ENCODE measurements at places on chromosomes 3 and 15.

GRCh38 chr3:179107617-179108016 lies 36.0 kb upstream of the ZMAT3 start:
- DNase-seq = no peak

- DNase-seq = no peak
Measured at GRCh38 chr15:88644741-88645140, 5.9 kb downstream of the ISG20 start.

DNA sequence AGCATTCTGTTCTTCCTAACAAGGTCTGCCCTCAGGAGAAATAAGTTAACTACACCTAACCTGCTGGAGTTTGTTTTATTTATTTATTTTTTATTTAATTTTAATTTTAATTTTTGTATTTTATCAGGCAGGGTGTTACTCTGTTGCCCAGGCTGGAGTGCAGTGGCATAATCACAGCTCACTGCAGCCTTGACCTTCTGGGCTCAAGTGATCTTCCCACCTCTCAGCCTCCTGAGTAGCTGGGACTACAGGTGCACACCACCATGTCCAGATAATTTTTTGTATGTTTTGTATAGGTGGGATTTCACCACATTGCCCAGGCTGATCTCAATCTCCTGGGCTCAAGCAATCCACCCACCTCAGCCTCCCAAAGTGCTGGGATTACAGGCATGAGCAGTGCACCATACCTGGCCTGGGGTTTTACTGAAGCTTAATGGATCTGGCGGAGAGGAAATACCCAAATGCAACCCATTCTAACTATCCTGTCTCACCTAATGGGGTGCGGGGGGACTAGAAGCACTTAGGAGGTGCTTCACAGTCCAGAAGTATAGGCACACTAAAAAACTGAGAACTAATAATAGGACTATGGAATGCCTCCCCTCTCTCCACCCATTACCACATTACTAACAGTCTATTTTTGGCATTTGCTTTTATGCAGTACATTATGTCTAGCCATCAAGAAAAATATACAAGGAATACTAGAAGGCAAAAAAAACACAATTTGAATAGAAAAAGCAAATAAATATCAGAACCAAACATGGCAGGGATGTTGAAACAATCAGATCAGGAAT lies 61.4 kb downstream of the TTBK2 start:
- DNase-seq = no peak

GRCh38 chr3:141776885-141777284 lies 13.7 kb downstream of the GRK7 start:
- no peak for DNase-seq

DNA sequence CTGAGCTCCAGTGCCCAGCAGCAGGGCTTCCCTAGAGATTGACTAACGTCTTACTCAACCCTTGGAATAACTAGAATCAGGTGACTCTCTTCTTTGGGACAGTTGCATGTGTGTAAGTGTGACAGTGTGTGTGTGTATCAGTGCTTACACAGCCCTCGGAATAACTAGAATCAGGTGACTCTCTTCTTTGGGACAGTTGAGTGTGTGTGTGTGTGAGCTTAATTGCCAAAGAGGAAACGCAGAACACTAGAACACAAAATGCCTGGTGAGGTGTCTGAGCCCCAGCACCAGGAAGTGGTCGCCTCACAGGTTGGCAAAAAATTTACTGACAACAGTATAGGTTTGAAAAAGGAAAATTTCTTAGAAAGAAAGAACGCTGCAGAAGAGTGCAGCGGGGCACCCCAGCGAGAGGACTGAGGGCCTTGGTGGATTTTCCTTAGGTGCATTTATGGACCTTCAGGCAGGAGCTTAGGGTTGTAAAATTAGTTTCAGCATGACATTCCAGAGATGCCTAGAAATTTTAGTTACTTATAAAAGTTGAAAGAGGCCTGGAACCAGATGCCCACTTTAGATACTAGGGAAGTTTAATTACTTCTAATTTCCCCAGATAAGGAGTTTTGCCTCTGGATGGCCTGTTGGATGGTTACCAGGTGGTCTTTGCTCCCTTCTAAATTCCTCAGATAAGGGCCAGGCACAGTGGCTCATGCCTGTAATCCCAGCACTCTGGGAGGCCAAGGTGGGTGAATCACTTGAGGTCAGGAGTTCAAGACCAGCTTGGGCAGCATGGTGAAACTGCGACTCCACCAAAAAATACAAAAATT lies 3.7 kb upstream of the WDR82 start:
- DNase-seq = no peak

DNA sequence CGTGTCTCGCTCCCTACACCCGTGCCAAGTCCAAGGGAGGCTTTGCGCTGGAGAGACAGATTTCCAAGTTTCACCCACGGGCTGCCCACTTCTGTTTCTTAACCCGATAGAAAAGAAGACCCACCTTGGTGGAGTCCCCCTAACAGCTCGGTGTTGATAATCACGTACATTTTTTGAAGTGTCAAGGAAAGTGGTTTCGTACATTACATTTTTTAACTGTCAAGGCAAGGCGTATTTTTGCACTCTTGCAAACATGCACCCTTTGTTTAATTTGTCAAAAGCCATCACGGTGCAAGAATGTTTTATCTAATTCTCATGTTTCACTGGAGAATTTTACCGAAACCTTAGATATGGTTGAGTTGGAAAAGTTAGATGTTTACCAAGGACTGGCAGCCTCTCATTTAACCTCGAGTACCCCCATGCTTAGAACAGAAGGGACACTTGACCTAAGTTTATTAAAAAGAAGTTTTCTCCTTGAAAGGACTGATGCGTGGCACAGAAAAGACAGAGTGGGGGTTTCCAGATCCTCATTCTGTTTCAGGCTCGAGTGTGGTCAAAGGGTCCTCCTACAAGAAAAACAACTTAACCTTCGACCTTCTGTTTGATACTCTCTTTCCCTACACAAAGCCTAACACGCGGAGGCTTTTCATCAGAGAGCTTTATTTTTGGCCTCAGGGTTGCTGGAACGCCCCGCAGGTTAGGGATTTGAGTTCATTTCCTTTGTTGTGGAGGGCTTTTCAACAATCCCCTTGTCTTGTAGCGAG lies 882 bp downstream of the GXYLT2 start:
- DNase-seq = no peak

GRCh38 chr15:25715536-25716413 lies 147.4 kb downstream of the ATP10A start:
- DNase-seq = no peak

DNA sequence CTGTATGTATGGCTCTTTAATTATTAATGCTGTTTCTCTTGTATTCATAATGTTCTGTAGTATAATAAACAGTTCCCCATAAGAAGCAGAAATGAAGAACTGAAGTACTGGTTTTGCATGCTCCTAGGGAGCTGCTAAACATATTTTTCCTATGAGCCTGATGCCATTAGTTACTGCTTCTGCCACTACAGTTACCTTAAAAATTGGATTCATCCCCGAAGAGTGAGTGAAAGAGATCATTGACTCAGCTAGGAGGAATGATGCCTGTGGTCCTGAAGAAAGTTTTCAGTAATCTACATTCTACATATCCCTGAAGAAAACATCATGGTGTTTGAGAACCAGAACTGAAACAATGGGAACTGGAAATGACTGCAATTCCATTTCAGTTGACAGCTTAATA lies 37.1 kb upstream of the ST3GAL6 start:
- no peak for DNase-seq

GRCh38 chr3:149333176-149333859 lies at the start of gene TM4SF18:
TSS of gene TM4SF18 (minus strand) at chr3:149333636. CDS start at chr3:149333382, 254 bp downstream.
- no peak for DNase-seq
